ENCODE measurements at places on chromosomes 6 and 20. TPM values are rescaled to one million over a fixed set of nuclear protein-coding genes. Genes with fewer than 3 reads are reported as not detected.
A peak's percentile ranks its signal among the peaks of the same experiment; 100 is the strongest.

TMEM239 gene
- not detected for total RNA-seq

SGK2 gene
- 1.2 TPM for total RNA-seq

EFCAB8 gene
- 0.87 TPM for total RNA-seq

PKHD1 gene
- total RNA-seq = under 0.01 TPM

TNF gene
- not detected for total RNA-seq

HDGFL1 gene
- not detected for total RNA-seq

IPCEF1 gene
- 1.2 TPM for total RNA-seq

CDH4 gene
- 0.87 TPM for total RNA-seq

PRPH2 gene
- 1.2 TPM for total RNA-seq

SNAI1 gene
- 4.2 TPM for total RNA-seq

GRCh38 chr6:16055852-16056251 lies 73.0 kb upstream of the MYLIP start:
- no peak for DNase-seq
- H3K4me1 ChIP-seq = no peaks in the 10 kb centered on the region
- H3K27me3 ChIP-seq = no peaks in the 10 kb centered on the region
- H3K4me3 ChIP-seq = no peak overlapping the region
- no peak overlapping the region for H3K27ac ChIP-seq

GRCh38 chr6:3876101-3876500 lies 26.9 kb downstream of the FAM50B start:
- no peaks in the 10 kb centered on the region for H3K27me3 ChIP-seq
- H3K27ac ChIP-seq = peak overlapping the region; percentile 81
- no peak overlapping the region for H3K4me3 ChIP-seq
- H3K36me3 ChIP-seq = no peaks in the 10 kb centered on the region
- DNase-seq = peak; percentile 31
- H3K4me1 ChIP-seq = no peaks in the 10 kb centered on the region

DNA sequence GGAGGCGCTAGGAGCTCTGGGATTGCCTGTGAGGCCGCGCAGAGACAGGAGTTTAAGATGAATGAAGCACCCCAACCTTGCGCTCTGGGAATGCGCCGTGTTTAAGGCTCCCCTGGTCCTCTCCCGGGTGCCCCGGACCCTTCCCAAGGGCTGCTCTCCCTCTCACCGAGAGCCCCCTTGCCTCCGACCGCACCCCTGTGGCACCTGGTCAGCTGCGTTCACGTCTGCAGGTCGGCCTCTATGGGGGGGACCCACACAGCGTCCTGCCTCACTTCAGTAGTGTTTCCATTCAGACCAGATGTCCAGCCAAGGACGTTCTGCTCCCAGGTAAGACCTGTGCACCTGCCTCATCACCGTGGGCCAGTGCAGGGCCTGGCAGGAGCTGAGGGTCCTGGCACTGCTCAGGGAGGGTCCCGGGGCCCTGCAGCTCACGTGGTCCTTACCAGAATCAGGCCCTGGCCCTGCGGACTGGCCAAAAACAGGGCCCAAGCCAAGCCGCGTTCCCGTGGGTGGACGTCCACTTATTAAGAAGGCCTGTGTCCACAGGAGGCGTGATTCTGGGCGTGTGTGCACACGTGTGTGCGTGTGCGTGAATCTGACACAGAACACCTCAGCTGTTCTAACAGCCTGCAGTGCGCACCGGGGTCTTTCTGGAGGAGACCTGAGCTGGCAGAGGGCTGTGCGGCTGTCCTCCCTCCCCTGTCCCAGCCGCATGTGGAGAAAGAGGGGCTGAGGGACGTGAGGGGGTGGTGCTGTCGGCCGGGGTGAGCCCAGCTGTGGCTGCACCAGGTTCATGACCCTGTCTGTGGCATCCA lies 79.9 kb upstream of the BHLHE23 start:
- no peaks in the 10 kb centered on the region for H3K36me3 ChIP-seq
- H3K4me3 ChIP-seq = no peak overlapping the region
- no peak for DNase-seq
- H3K4me1 ChIP-seq = no peaks in the 10 kb centered on the region

- no peak overlapping the region for H3K4me3 ChIP-seq
- peaks cover 22% of the 10 kb centered on the region for H3K27me3 ChIP-seq
- no peak for DNase-seq
- no peak overlapping the region for H3K27ac ChIP-seq
These were observed 10.8 kb downstream of the GPR31 start for GRCh38 chr6:167146977-167147376.

- H3K36me3 ChIP-seq = no peaks in the 10 kb centered on the region
- H3K4me1 ChIP-seq = no peaks in the 10 kb centered on the region
- DNase-seq = no peak
- H3K27ac ChIP-seq = no peak overlapping the region
- no peaks in the 10 kb centered on the region for H3K27me3 ChIP-seq
- no peak overlapping the region for H3K4me3 ChIP-seq
These were observed 299.3 kb downstream of the HIVEP2 start for GRCh38 chr6:142645663-142646062.

DNA sequence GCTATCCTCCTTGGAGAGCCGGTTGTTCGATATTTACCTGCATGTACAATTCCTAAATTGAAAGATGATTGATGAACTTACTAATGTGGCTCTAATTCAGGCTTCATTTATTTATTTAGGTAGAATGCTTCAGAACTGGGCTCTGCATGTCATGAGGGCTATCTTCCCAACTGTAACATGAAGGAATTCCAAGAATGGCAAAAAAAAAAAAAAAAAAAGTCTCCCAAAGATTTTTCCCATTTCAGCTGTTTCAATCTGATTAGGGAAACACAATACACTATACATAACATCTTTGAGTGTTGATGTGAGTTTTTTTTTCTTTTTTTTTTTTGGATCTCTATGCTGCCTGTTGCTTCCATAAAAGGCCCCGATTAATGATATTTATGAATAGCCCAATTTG lies 120.1 kb upstream of the SHLD1 start:
- no peaks in the 10 kb centered on the region for H3K4me1 ChIP-seq
- H3K27ac ChIP-seq = no peak overlapping the region
- H3K27me3 ChIP-seq = no peaks in the 10 kb centered on the region
- DNase-seq = no peak
- H3K4me3 ChIP-seq = no peak overlapping the region

- DNase-seq = no peak
- H3K4me1 ChIP-seq = no peaks in the 10 kb centered on the region
- H3K27ac ChIP-seq = no peak overlapping the region
These were observed 31.1 kb upstream of the CARMIL1 start for GRCh38 chr6:25248123-25248522.

DNA sequence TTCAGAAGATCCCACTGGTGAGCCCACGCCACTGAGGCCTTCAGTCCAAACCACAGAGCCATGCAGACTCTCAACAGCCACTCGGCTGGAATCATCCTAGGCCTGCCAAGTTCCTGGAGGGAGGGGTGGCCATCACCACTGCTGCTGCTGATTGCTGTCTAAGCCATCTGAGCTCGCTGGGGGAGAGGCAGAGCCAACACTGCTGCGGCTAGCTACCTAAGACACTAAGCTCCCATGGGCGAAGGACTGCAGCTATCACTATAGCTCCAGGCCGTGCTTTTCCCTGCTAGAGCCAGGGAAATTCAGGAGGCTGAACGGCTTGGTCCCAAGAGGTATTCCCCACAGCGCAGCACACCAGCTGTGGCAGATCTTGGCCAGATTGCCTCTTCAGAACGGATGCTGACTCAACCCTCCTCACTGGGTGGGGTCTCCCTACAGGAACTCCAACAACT lies 73.6 kb downstream of the TBC1D32 start:
- no peaks in the 10 kb centered on the region for H3K27me3 ChIP-seq
- no peak overlapping the region for H3K4me3 ChIP-seq
- H3K36me3 ChIP-seq = no peaks in the 10 kb centered on the region
- no peak overlapping the region for H3K27ac ChIP-seq

DNA sequence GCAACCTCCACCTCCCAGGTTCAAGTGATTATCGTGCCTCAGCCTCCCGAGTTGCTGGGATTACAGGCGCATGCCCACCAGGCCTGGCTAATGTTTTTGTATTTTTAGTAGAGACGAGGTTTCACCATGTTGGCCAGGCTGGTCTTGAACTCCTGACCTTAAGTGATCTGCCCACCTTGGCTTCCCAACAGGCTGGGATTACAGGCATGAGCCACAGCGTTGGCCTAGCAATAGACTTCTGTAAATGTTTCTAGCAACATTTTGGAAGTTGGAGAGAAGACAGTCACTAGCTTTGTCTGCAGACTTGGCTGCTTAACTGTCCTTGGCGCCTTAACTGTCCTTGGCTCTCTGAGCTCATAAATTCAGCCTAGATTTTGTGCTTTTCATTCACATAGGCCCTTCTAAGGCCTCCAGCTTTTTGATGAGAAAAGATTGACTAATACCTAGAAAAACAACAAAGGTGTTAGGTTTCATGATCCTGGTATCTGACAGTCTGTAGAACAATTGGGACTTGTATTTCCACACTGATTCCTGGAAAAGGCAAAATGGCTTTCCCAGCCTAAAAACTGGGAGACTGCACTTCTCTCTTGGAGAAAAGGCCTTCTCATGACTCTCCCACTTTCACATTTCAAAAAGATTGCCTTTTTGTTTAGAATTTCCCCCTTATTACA lies 49.7 kb downstream of the OR2B2 start:
- no peak overlapping the region for H3K27ac ChIP-seq
- no peaks in the 10 kb centered on the region for H3K27me3 ChIP-seq
- no peak overlapping the region for H3K4me3 ChIP-seq
- no peaks in the 10 kb centered on the region for H3K36me3 ChIP-seq

- no peak overlapping the region for H3K4me3 ChIP-seq
- no peaks in the 10 kb centered on the region for H3K27me3 ChIP-seq
- H3K27ac ChIP-seq = no peak overlapping the region
- no peaks in the 10 kb centered on the region for H3K4me1 ChIP-seq
- no peaks in the 10 kb centered on the region for H3K36me3 ChIP-seq
These were observed 33.6 kb upstream of the NOP56 start for GRCh38 chr20:2618815-2619214.

DNA sequence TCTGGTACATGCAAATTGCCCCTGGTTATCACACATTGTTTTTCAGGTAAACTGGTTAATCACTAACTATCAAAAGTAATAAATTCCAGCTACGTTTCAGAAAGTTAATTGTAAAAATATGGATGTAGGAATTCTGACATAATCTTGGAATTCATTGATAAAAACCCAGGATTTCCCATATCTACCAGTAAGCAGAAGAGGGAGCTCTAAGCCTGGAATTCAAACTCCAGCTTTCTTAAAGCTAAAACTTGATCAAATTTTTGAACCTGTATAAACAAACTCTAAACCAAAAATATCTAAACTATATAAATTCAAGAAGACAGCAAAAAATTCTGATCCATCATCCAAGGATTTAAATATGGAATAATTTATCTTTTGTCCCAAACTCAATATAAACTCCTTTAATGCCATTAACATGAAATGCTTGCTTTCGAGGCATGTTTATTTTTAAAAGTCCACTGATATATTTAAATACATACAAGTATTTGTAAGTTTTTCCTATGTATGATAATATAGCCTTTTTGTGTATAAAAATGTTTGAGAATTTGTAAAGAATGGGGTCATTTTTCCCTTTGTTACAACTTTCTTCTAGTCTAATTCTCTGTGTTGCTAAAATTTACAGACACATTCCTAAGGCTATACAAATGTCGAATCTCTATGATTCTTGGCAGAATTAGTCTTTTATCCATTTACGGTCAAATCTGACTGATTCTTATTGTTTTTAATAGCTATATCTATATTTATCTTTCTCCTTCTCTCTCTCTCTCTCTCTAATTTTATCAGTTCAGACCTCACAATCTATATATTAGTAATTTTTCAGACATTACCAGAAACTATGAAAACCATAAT lies 91.4 kb upstream of the RNF217 start:
- H3K27ac ChIP-seq = no peak overlapping the region
- H3K27me3 ChIP-seq = no peaks in the 10 kb centered on the region
- no peaks in the 10 kb centered on the region for H3K36me3 ChIP-seq
- no peak overlapping the region for H3K4me3 ChIP-seq
- no peak for DNase-seq

- no peak overlapping the region for H3K4me3 ChIP-seq
- H3K27me3 ChIP-seq = no peaks in the 10 kb centered on the region
- no peak overlapping the region for H3K27ac ChIP-seq
- H3K4me1 ChIP-seq = no peaks in the 10 kb centered on the region
- no peak for DNase-seq
These were observed 129.8 kb upstream of the SMLR1 start for GRCh38 chr6:130697271-130697994.

GRCh38 chr6:129490521-129491255 lies 219.3 kb downstream of the ARHGAP18 start:
- peaks cover 10% of the 10 kb centered on the region for H3K4me1 ChIP-seq
- H3K36me3 ChIP-seq = peaks cover 42% of the 10 kb centered on the region

DNA sequence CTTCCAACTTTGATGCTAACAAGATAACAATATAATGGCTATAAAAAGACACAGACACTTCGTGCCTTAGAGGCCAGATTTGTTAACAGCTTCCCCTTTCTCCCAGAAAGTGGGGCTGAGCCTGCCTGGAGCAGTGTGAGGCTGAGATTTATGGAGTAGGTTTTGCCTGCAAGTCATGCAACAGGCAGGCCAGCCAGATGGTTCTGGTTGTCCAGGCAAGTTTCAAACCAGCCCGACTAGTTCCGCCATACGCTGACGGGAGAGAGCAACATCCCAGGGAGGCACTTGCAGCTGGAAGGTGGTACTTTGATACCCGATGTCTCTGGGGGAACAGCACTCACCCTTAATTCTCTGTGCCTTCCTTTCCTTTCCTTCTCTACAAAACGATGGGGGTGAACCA lies 81.3 kb upstream of the NAA20 start:
- no peak overlapping the region for H3K27ac ChIP-seq
- H3K27me3 ChIP-seq = no peaks in the 10 kb centered on the region
- H3K4me1 ChIP-seq = peaks cover 14% of the 10 kb centered on the region

GRCh38 chr6:17210683-17211082 lies 70.5 kb upstream of the RBM24 start:
- no peak overlapping the region for H3K4me3 ChIP-seq
- no peaks in the 10 kb centered on the region for H3K27me3 ChIP-seq
- no peaks in the 10 kb centered on the region for H3K4me1 ChIP-seq
- H3K36me3 ChIP-seq = no peaks in the 10 kb centered on the region

DNA sequence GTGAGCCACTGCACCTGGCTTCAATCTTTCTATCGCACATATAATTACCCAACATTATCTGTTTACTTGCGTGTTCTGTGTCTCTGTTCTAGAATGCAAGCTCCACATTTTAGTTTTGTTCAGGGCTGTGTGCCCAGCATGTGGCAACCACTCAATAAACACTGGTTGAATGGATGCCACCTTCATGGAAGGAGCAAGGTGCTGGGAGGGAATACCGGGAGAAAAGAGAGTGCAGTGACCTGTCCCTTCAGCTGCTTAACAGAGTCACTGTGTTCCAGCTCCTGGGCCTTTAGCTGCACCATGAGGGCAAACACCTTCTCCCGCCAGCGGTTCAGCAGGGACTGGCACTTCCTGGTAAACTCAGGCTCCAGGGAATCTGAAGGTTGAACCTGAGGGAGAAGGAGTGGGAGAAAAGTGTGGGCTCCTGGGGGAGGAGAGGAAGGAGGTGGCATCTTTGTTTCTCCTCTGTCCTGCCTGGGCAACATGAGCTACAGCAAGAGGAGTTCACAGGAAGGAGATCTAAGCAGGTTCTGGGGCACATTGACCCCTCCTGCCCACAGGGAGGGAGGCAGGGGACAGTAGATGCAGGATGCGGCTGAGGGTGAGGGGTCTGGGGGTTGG lies 7.7 kb downstream of the CCHCR1 start:
- H3K27ac ChIP-seq = no peak overlapping the region
- no peaks in the 10 kb centered on the region for H3K4me1 ChIP-seq
- no peak for DNase-seq
- H3K27me3 ChIP-seq = no peaks in the 10 kb centered on the region

- no peak for DNase-seq
- H3K4me3 ChIP-seq = no peak overlapping the region
- no peak overlapping the region for H3K27ac ChIP-seq
- no peaks in the 10 kb centered on the region for H3K36me3 ChIP-seq
- H3K27me3 ChIP-seq = no peaks in the 10 kb centered on the region
These were observed 100.6 kb downstream of the PREX1 start for GRCh38 chr20:48727226-48727625.

- no peaks in the 10 kb centered on the region for H3K36me3 ChIP-seq
- no peaks in the 10 kb centered on the region for H3K27me3 ChIP-seq
- H3K27ac ChIP-seq = no peak overlapping the region
- no peak overlapping the region for H3K4me3 ChIP-seq
- H3K4me1 ChIP-seq = no peaks in the 10 kb centered on the region
These were observed 486.5 kb downstream of the RFPL4B start for GRCh38 chr6:112833581-112834131.

Measured in tibial nerve (tissue), 4 donors.